ENCODE measurements at places on chromosomes 2 and 18.

DNA sequence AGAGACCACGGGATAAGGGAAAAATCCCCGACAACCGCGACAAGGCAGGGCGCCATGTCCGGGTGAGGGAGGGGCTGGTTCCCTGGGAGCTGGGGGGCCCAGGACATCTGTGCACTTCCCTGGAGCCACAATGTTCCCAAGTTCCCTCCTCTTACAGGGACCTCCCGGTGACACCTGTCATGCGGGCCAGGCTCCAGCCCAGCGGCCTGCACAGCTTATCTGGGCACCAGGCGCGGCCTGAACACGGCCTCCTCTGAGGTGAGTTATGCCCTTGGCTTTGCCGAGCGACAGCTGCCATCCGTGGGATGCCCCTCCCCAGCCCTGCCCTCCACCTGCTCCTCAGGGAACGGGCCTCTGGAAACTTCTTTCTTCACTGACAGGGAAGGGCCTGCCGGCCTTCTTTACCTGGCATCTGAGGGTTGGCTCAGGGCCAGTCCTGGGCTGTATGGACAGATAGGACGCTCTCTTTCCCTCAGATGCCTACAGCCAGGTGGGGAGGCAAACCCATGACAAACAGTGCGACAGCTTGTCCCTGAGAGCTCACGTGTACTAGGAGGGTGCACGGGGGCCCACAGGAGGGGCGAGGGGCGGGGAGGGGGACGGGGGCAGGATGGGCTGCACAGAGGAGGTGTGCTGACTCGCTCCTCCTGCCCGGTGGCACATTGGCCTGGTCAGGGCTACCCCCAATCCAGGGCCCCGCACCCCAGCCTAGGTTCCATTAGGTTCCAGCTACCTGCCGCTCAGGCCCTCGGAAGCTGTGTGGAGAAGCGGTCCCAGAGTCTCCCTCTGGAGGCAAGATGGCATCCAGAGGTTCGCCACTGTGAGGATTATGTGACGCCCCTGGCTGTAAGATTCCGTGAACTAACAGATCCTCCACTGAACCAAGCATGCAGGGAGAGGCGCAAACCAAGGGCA is 34.9 kb upstream of the HPCAL1 start:
- no peak for DNase-seq

- peak; percentile 18 for DNase-seq
Measured at GRCh38 chr2:1010415-1010930, 59.8 kb downstream of the SNTG2 start.

DNA sequence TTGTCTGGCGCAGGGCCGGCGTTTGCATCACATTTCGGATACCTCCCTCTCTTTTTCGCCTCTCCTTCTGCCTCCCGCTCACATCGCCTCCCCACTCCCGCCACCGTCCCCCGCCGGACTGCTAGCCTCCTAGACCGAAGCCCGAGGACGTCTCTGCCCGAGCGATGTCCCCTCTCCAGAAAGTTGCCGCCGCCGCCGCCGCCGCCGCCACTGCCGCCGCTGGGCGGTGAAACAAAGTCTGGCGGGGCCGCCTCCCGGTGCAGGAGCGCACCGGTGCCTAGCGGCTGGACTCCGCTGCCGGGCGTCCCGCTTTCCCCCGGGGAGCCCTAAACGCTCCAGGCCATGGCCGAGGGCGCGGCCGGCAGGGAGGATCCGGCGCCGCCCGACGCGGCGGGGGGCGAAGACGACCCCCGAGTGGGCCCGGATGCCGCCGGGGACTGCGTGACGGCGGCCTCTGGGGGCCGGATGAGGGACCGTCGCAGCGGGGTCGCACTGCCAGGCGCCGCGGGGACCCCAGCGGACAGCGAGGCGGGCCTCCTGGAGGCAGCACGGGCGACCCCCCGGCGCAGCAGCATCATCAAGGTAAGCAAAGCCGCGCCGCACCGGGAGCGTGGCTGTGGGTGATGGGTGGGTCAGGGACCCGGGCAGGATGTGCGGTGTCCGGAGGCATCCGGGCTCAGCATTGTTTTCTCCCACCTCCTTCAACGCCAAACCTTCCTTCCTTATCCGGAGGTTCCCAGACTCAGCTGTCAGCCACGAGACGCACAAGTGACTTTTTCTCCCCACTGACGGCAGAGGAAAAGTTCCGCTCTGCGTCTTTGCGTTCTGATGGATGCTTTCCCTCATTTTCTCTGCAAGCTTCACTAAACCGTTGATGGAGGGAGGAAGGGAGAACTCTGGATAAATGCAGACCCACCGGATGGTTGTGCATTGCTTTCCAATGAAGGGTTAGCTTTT is 643 bp downstream of the PLCL1 start:
- no peak for DNase-seq

DNA sequence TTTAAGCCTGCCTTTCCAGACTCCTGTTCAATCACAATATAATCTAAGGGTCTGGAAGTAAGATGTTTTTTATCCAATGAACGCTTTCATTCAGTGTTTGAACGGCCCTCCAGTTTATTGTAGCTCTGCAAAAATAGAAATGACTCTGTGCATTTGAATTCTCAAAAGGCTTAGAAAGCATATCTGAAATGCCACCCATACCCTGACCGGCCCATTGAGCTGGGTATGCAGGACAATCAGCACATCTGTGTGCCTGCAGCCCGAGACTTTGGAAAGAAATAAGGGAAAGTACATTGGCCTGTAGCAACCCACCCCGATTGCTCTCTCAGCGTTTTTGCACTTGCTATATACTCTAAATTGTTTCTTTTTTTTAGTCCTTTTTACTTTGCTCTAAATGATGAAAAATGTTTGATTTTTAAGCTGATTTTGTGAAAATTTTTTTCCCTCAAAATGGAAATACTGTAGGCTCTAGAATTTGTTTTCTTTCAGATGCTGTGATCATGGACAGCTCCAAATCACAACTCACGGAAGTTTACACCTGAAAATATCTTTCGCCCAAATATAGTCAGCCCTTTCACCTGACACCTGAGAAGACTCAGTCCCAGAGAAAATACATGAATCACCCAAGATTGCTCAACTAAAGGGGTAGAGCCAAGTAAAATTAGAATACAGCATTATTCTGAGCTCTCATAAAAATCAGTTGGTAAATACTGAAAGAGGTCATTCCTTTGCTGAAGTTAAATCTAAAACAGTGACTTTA is 194.5 kb upstream of the SIX3 start:
- DNase-seq, result no peak

DNA sequence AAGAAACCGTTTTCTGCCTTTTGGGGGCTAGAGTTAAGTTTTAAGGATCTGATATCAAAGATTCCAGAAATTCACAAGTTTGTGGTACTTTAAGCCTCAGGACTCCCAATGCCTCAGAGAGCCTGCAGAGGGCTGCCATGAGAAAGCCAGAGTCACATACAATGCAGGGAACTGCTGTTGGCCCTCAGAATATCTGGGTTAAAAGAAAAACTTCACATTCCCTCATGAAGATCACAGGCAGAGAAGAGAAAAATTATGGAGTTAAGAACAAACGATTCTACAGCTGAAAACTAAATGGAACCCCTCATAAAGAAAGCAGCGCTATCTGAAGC is 39.5 kb downstream of the HDAC4 start:
- peak; percentile 17 for DNase-seq

DNA sequence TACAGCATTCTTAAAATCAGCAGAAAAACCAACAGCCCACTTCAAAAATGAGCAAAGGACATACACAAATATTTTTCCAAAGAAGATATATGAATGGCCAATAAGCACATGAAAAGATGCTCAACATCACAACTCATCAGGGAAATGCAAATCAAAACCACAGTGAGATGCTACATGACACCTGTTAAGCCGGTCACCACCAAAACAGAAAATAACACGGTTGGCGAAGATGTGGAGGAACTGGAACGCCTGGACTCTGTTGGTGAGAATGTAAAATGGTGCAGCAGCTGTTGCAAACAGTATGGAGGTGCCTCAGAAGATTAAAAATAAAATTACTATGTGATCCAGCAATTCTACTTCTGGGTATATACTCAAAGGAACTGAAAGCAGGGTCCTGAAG is 184.8 kb downstream of the INHBB start:
- no peak for DNase-seq

DNA sequence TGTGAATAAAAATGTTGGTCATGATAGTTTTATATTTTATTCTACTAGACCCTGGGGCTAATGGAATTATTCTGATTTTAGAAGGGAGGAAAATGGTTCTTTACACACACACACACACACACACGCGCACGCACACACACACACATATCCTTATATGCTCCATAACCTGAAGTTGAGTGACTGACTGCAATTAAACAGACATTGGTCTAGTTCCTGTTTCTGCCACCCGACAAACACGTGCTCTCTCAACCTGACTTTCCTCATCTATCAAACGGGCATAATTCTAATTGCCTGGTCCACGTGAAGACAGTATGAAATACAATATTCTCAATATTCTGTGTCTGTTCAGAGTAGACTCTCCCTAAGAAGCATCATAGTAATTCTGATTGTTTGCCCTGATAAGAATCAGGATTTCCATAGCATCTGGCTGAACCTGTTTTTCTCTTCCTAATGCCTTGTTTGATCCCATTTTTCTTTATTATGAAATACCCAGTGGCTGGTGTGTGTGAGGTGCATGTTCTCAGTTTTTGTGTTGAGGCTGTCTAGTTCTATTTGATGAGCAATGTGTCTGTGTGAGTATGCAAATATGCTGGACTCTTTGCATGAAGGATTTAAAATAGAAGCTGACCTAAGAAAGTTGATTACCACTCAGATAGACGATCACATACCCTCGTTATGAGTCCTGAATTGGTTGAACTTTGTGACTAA is 51.0 kb downstream of the SETBP1 start:
- DNase-seq, result peak; percentile 64

- DNase-seq, result peak; percentile 75
Measured at GRCh38 chr18:35029103-35029502, 12.1 kb upstream of the MAPRE2 start.

- DNase-seq, result no peak
Measured at GRCh38 chr2:41129988-41130387, 678.1 kb upstream of the SLC8A1 start.

- peak; percentile 13 for DNase-seq
Measured at GRCh38 chr2:169714699-169715098, 18.9 kb upstream of the KLHL23 start.

GRCh38 chr2:43019536-43020183 is 206.7 kb downstream of the ZFP36L2 start:
- no peak for DNase-seq

DNA sequence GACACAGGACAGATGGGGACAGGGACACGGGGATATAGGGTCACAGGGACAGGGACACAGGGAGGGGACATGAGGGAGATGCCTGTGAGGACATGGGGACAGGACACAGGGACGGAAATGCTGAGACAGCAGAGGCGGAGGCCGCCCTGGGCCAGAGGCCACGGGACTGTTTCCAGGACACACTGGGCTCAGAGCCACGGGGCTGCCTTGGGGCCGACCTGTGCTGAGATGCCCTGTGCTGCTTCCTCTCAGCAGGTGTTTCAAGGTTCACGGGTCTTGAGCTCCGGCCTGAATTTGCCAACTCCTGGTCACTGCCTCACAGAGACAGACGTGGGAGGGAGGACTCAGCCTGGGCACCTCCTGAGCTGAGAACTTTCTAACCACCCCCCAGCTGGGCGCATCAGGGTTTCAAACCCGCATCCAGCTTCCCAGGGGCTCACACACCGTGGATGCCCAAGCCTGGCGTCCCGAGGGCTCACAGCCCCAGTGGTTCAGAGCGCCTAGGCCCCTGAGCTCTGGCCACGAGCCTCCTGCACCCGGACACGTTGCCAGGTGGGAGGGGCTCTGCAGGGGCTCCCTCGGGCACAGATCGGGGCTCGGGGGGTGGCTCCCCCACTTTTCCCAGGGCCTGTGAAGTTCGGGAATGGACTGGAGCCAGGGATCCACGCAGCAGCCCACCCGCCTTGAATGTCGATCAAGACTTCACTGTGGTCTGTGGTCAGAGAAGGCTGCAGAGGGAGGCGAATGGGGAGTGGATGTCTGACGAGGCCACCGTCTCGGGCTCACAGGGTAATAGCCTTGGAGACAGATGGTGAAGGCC is 64.1 kb downstream of the SLC66A2 start:
- DNase-seq, result no peak

DNA sequence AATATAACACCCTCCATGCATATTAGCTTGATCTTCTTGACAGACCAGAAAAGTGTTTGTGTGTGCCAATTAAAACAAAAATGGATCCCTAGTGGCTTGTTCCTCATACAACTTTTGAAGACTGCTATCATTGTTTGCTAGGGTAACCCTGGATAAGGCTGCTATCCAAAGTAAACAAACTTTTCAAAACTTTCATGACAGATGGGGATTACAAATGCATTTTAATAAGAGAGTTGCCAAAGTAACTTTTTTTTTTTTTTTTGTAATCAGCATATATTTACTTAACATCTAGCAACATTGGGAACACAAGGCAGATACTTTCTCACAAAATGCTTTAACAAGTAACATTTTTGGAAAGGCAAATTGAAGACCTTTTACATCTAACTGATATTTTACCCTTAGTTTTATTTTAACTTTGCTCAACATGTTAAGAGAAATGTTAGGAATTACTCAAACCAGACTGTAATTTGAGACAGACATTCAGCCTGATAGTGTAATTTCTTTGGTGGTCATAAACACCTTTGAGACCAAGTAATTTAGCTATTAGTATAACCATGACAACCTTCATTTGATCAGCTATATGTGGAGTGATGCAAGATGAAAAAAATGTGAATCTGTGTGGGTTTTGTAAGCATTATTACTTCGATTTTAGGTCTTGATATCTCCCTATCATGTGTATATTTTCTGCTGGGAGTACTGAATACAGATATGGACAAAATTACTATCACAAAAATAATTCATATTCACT is 300.9 kb downstream of the ARHGAP15 start:
- DNase-seq, result peak; percentile 41

- peak; percentile 64 for DNase-seq
Measured at GRCh38 chr2:9141091-9141667, 65.4 kb upstream of the ASAP2 start.

DNA sequence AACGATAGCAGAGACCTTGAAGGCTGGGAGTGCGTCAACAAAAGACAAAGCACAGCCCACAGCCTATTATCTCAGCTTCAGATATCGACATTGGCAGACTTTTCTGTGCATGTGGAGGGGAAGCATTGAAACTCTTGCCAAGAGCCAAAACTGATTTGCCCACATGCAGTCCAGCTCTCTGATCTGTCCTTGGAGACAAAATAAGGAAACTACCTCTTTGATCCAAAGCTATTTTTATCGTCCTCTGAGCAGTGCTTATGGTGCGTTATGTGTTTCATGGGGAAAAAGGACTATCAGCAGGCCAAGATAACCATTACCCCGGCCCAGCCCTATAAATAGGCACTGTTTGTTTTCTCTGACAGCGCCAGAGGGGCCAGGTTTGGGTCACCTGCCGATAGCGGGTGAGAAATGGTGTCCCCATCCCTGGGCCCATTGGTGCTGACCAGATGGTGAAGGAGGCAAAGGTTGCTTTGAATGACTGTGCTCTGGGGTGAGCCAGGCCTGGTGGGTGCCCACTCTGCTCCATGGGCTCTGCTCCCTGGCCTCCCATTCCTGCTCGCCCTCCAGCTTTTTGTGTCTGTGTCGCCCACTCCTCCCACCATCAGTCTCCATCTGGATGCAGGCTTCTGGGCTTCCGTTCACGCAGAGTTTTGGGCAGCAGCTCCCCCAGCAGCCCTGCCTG is 176.1 kb upstream of the HS6ST1 start:
- no peak for DNase-seq
